ENCODE measurements at places on chromosomes 7 and 10. TPM values are rescaled to one million over a fixed set of nuclear protein-coding genes. Genes with fewer than 3 reads are reported as not detected.

GRCh38 chr10:23202779-23203178 is 10.7 kb downstream of the PTF1A start:
- no peak overlapping the region for H3K27ac ChIP-seq
- no peaks in the 10 kb centered on the region for H3K36me3 ChIP-seq

Gene CAMK2B
- not detected for total RNA-seq

DNA sequence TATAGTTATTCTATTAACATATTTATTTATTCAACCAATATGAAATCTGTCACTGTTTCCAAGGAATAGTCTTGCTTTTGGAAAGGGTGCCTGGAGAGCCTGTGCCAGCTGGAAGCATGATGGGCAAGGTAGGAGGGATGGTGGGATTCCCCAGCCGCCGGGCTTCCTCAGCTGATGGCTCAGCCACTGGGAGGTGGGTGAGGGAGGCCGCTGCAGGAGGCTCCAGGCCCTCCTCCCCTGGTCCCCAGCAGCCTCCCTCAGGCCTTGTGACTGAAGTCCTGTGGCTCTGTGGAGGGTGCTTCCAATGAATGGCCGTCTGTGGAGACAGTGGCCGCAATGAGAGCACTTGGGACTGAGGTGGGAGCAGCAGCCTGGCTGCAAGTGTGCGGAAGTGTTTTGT is 27.0 kb downstream of the SPAG6 start:
- no peak overlapping the region for H3K27ac ChIP-seq
- H3K4me1 ChIP-seq: no peaks in the 10 kb centered on the region
- DNase-seq: no peak
- H3K36me3 ChIP-seq: no peaks in the 10 kb centered on the region
- H3K27me3 ChIP-seq: no peaks in the 10 kb centered on the region
- H3K4me3 ChIP-seq: no peak overlapping the region

DNA sequence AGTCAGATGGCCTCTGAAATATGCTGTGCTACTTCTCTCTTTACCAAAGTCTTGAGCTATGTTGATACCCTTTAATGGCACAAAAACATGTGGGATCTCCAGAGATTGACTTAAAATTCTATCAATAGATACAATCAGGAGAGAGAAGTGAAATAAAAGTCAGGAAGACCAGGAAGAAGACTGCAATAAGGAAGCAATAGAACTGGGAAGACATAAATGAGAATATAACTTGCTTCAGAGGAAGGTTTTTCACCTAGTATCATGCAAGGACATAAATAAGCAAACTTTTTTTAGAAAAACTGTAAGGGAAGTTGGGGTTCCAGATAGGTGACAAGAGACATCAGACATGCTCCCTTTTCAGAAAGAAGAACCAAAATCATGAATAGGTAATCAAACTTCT is 227.3 kb downstream of the XPNPEP1 start:
- DNase-seq: no peak
- no peak overlapping the region for H3K27ac ChIP-seq
- H3K4me1 ChIP-seq: no peaks in the 10 kb centered on the region
- H3K36me3 ChIP-seq: no peaks in the 10 kb centered on the region
